ENCODE measurements at places on chromosomes 5 and 9.

- DNase-seq = no peak
These were observed 64.2 kb downstream of the GAPVD1 start for GRCh38 chr9:125325826-125326225.

GRCh38 chr5:28421141-28421540 is 1382.8 kb upstream of the CDH9 start:
- DNase-seq = no peak

DNA sequence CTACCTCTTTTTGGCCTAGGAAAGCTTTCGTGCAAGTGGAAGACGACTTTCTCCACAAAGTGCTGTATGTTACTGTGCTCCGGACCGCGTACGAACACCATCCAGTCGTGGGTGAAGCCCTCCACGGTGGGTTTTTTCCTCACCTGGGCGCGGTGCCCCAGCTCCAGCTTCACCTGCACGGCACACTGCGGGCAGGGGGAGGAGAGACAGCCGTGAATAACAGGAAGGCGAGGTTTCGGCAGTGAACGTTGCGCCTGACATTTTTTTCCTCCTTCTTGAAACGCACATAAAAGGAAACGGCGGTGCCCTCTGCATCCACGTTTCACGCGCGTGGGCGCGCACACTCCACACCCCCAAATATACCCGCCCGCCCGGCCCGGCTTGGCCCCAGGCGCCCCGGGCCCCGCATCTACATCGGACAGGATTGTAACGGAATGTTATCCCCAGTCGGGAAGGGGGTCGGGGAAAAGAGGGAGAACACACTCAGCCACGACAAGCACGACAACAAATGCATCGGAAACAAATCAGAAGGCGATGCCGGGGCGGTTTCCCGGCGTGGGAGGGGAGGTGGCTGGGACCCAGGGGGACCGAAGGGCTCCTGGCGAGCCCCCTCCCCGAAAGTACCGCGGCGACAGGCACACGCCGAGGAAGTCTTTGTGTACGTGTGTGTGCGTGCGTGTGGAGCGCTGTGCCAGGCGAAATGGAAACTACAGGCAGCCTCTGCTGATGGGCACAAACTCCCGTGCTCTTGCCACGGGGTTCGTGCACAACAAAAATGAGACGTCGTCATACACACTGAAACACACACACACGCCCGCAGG is 1.4 kb downstream of the MLLT3 start:
- DNase-seq = peak; percentile 63

- no peak for DNase-seq
These were observed 336.4 kb downstream of the PLK2 start for GRCh38 chr5:58123501-58123900.

GRCh38 chr5:109354761-109355160 is 55.0 kb downstream of the PJA2 start:
- no peak for DNase-seq

DNA sequence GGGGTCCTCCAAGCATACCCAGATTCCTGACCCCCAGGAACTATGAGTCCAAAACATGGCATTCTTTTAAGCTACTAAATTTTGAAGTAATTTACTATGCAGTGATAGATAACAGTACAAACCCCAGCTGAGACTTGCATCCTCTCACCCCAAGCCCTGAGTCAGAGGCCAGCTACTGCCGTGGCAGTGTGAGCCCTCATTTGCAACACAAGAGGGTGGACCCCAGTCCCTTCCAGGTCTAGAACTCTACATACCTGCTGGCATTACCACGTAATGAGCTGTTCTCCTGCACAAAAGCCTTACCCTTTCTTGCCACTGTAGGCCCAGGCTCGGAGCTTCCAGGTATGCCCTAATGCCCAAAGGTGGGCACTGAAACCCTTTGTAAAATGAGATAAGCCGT is 108.6 kb upstream of the ERCC6L2 start:
- DNase-seq = no peak

- no peak for DNase-seq
These were observed 21.5 kb downstream of the NEURL1B start for GRCh38 chr5:172662596-172662995.

DNA sequence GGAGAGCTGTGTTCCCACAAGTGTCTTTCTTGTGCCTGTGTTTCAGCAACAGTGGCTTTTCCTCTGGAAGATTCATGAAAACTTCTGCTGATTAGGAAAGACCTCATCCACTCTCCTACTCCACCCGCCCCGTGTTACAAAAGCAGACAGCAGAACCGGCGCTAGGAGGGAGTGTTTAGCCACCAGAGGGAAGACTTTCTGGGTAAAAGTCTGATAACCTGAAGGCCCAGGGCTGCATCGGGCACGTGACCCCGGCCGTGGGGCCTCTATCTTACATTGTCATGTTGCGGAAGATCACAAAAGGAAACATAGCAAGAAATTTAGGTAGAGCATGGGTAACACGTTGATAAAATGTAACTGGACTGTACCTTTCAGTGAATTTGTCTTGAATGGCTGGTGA is 32.0 kb upstream of the DMRT2 start:
- DNase-seq = no peak

DNA sequence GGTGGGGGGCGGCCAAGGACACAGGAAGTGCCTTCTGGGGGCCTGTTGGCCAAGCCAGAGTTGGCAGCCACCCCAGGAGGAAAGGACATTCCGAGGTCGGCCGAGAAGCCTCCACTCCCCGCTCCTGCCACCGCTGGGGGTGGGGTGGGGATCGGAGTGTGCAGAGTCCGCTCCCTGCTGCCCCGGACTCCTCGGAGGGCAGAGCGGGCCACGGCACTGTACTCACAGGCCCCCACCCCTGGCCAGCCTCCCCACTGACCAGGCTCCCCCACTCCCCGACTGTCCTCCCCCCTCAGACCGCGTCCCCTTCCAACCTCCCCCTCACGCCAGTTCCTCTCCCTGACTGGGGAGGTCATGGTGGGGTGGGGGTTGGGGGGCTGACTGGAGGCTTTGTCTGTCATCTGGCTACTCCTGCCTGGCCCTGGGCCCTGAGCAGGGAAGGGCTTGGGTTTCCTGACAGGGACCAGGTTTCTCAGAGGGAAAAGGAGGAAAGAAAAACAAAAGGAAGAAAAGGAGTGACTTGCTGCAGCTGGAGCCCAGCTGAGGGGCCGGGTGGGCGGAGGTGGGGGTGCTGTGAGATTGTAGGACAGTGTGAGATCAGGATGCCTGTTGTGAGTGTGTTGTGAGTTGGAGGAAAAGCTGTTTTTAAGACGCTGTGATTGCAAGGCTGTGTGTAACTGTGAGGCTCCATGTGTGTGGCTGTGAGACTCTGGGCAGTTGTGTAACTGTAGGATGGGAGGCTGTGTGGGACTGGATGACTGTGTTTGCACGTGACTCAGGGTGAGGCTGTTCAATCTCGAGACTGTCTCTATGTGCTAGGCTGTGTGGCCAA is 29.7 kb downstream of the CNTFR start:
- DNase-seq = peak; percentile 79

DNA sequence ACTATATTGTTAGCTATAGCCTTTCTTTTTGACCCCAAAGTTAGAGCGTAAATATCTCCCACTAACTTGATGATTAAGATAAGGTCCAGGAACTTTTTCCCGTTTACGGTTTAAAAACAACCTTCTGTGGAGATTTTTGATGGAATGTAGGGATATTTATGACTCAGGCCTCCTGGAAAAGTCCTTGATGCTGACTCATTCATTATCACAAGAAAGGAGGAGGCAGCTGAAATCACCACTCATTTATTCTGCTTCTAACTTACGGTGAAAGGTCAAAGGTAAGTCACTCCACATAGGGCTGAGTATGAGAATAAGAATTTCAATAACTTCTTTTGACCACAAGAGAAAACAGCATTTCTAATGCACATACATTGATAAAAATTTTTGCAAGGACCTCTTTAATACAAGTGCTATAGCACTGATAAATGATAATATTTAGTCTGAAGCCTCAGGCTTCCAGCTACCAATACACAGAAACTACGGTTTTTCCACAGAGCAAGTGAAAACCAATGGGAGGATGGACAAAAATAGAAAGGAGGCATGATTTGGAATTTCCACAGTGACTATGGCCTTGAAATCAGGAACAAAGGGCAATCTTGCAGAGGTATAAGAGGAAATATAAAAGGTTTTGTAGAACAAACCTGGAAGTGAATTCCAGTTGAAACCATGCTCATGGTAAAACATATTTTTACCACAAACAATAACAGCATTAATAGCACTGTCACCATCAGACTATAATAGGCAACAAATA is 146.5 kb downstream of the PPP2R2B start:
- no peak for DNase-seq

GRCh38 chr5:15929611-15930263 is 249.9 kb downstream of the MARCHF11 start:
- no peak for DNase-seq

Measured in SK-N-SH (cell line).